ENCODE measurements at places on chromosomes 2 and 18. TPM values are rescaled to one million over a fixed set of nuclear protein-coding genes. Genes with fewer than 3 reads are reported as not detected.
A peak's percentile ranks its signal among the peaks of the same experiment; 100 is the strongest.

PDE11A gene
- 0.27 TPM for total RNA-seq

- DNase-seq, result no peak
Observed at GRCh38 chr2:241849616-241850543, 8.8 kb downstream of the PDCD1 start.

GRCh38 chr2:134072341-134072740, 181.5 kb upstream of the MGAT5 start:
- DNase-seq, result no peak

- no peak for DNase-seq
Observed at GRCh38 chr2:204110338-204110741, 173.8 kb downstream of the ICOS start.

DNA sequence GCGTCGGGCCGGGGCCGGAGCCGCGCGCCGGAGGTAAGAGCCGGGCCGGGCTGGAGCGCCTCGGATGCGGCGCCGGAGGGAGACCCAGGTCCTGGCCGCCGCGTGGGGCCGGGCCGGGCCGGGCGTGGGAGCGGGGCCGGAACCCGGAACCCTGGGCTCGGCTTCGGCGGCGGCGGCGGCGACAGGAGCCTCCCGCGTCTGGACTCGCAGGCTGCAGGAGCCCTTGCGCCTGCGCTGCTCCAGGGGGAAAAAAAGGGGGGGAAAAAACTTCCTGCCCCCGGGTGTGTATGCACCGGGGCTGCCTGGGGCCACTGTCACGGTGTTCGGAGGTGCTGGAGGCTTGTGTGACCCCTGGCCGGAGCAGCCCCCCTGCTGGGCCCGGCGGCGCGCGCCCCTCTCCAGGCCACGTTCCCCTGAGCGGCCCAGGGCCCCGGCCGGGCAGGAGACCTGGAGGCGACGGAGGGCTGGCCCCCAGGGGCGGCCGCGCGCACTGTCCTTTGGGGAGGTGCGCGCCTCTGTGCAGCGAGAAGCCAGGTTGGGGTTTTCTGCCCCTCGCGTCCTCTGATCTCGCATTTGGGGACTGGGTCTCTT, 864 bp downstream of the KLHL29 start:
- DNase-seq, result no peak

LIMS4 gene
- total RNA-seq, result 1.1 TPM

- DNase-seq, result no peak
Observed at GRCh38 chr18:30915336-30915988, 127.1 kb downstream of the DSC3 start.

DNA sequence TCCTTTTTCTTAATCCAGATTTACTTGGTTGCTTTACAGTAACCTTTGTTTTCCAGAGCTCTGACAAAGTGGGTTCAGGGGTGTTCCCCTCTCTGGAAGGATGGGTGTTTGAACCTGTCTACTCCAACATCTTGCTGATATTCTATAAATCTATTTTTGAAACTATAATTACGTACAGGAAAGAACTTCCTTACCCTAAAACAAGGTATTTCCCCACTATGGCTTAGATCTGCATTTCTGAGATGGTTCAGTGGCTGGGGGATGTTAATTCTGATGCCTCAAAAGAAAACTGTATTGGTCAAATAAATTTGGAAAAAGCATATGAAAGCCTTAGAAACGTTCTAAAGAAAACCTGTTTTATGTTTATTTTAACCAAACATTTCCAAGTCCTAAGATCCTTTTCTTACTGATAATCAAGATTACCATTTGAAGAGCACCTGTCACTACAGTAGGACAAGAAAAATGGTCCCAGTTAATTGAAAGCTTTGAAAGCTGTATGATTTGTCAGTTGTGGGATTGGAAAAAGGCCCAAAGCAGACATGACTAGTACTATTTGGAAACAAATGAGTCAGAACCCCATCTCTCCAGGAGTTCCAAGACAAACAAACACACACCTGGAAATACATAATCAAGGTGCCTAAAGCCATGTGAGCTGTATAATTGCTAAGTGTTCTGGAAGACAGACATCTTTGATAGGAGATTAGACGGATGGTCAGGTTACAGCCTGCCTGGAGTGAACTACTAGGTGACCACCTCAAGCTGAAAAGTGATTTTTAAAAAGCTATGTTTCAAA, 57.5 kb downstream of the KDM3A start:
- DNase-seq, result no peak

- DNase-seq, result no peak
Observed at GRCh38 chr2:50178050-50178449, 853.9 kb downstream of the NRXN1 start.

GRB14 gene
- total RNA-seq, result 4.6 TPM

- no peak for DNase-seq
Observed at GRCh38 chr2:9167718-9168657, 38.6 kb upstream of the ASAP2 start.

DNA sequence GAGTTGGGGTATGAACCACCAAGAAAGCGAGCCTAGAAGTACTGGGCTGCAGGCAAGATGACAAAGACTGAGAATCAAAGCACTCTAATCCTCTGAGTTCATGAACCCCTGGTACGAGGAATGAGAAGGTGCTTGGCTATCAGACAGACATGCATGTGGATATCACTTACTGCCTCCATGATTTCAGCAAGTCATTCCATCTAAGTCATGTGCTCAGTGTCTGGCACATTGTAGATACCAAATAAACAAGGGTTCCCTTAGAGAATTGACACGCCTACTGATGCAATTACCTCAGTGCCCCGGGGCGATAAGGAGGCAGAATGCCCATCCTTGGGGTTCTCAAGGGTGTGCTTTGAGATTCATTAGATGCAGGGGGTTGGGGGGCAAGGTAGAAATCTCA, 125.6 kb upstream of the PKDCC start:
- DNase-seq, result no peak

DNA sequence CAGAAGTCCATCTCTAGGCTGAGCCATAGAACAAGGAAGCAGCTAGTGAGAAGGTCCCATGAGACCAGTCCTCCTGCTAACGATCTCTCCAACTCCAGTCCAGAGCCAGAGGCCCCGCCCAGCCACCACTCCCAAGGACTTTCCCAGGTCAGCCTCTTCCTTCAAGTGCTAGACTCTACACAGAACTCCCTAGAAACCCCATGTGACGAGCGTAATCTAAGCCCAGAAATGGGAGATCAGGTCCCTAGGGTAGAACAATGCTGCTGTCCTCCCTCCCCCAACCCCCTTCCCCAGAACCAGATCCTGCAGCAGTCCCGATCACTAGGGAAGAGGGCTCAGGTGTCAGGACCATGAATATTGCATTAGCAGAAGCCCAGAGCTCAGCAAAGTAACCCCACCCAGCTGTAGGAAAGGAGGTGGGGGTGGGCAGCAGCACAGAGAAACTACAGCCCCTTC, 6.9 kb downstream of the DCTN1 start:
- DNase-seq, result peak; percentile 75

CNDP1 gene
- not detected for total RNA-seq

GRCh38 chr2:6971502-6971901, 54.3 kb downstream of the RNF144A start:
- no peak for DNase-seq

ALKAL2 gene
- 6.7 TPM for total RNA-seq

DNA sequence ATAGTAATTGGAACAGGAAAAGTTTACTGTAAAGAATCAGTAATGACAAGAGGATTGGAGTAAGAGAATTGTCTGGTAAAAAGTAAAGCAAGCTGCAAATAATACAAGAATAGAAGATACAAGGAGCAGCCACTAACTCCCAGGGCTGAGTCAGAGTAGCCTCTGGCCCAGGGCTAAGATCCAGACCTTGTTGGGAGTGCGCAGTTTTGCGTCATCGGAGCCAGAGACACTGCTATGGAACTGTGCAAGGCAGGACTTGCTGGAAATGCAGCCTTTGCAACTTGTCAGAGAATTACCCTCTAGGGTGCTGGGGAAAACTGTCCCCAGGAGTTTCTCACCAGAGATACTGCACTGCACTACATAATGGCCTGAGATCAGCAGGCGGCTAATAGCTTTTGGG, 135.2 kb downstream of the NYAP2 start:
- DNase-seq, result no peak

STARD6 gene
- not detected for total RNA-seq

- no peak for DNase-seq
Observed at GRCh38 chr2:148981324-148981723, 57.2 kb upstream of the LYPD6B start.

GRCh38 chr2:163692611-163693482, 43.0 kb downstream of the FIGN start:
- no peak for DNase-seq

GRCh38 chr18:78974115-78974761, 5.4 kb upstream of the SALL3 start:
- DNase-seq, result no peak

- no peak for DNase-seq
Observed at GRCh38 chr2:175837046-175837445, 165.0 kb downstream of the LNPK start.

DNA sequence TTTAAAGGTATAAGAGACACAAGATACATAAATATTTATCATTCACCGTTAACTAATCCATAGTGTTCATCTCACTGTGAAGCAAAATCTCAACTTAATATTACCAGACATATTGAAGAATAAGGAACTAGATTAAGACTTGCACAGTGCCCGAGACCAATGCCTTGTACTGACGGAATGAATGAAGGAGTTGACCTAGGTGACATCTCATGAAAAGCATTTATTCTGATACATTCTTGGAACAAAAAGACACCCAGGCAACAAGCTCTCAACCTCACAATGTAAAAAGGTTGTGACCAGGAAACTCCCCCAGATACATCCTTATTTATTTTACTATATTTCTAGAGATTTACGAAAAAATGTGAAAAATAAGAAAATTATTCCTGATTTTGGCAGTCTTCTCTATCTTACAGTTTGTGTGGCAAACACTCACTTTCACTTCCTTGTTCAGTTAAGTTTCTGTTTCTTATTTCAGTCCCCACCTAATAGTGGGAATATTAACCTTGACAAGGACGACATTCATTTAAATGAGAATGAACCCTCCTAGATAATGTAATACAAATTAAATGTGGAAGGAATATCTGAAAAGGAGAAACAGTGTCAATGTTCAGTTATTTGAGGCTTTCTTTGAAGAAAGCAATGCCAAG, 28.4 kb downstream of the M1AP start:
- no peak for DNase-seq

DNA sequence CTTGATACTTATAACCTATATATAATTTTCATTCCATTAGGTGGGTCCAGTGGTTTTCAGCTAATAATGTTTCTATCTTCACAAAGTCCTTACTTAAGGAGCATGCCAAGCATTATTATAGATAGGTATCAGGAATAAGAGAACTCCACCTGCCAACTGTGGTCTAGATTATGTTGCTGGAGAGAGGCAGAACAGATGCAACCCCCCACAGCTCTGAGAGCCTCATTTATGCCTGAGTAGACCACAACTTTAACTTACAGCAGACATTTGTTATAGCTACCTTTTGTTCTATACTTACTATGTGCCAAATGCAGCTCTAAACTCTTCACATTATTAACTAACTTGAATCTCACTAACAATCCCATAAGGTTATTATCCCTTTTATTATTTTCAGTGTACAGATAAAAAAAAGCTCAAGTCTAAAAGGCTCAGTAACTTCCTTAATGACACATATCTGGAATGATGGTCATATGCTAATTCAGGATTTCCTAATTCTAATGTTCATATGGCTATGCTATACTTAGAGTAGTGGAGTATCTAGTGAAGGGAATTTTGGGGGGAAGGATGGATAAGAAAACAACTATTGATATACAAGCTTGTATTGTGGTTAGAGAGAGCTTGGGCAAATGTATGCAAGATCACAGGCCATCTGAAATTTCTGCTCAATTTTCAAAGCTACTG, 119.1 kb upstream of the RND3 start:
- no peak for DNase-seq

SNORC gene
- 0.53 TPM for total RNA-seq

- DNase-seq, result no peak
Observed at GRCh38 chr2:47221946-47222345, 66.8 kb upstream of the STPG4 start.

- DNase-seq, result no peak
Observed at GRCh38 chr2:20235655-20236305, 10.8 kb upstream of the SDC1 start.
